ENCODE measurements at places on chromosomes 7 and 10.

DNA sequence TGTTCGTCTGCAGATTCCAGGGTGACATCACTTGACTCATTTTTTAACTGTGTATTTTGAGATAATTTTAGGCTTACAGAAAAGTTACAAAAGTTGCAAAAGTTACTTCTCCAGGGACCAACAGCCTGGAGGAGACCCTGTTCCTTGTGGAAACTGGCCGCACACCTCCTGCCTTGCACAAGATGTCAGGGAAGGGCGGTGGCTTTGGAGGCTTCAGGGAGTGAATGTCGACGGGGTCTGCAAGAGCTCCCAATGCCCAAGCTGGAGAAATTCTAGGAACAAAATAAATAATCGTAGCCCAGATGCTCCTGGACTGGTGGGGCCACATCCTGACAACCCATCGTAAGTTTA is 62.2 kb upstream of the FAM20C start:
- no peak for DNase-seq

DNA sequence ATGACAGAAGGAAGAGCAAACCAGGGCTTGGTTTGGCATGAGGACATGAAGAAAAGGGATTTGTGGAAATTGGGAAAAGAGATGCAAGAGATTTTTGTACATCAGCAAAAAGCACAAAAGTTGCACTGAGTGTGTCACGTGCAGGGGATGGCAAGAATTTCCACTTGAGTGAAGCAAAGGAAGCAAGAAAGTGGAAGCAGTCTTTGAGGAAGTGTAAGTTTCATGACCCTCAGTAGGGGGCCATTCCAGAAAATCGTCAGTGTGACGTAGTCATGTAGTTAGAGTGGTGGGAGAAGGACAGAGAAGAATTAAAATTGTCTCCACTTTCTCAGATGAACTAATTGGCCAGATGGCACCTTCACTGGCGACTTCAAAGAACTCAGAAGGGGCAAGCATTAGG is 123.3 kb upstream of the FZD1 start:
- no peak for DNase-seq

- no peak for DNase-seq
These were observed 106.3 kb downstream of the CTTNBP2 start for GRCh38 chr7:117766913-117767312.

DNA sequence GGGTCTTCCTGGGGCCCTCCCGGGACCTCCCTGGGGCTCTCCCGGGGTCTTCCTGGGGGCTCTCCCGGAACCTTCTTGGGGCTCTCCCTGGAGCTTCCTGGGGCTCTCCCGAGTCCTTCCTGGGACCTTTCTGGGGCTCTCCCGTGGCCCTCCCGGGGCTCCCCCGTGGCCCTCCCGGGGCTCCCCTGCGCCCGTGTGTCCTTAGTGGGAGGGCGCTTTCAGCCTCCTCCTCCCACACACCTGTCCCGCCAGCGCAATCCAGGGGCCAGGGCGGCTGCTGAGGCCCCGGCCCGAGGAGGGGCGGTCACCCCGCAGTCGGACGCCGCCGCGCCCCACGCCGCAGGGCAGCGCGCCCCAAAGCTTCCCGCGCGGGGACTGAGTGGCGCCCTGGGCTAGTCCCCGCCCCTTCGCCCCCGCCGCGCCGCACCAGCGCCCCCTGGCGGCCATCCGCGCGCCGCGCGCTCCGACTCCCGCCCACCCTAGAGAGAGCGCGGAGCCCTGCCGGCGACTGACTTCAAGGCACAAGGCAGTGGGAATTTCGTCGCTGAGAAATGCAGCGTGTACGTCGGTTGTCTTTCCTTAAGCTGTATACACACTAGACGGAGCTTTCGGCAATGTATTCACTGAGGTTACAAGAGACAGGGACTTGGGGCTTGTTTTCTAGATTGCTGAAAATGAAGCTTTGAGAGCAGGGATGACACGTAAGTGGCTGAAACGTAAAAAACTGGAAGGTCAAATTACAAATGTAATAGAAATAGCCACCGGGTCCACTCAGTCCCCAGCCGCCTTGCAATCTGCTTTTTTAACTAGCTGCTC is 47.1 kb downstream of the INSIG1 start:
- DNase-seq = peak; percentile 83
